ENCODE measurements at places on chromosomes 1 and 21. TPM values are rescaled to one million over a fixed set of nuclear protein-coding genes. Genes with fewer than 3 reads are reported as not detected.

The TCHH gene
- not detected for total RNA-seq

The DYNLT5 gene
- total RNA-seq = 1.6 TPM

GRCh38 chr1:235090406-235091069 lies 38.1 kb downstream of the TOMM20 start:
- DNase-seq = no peak

The SPATA45 gene
- total RNA-seq = not detected

DNA sequence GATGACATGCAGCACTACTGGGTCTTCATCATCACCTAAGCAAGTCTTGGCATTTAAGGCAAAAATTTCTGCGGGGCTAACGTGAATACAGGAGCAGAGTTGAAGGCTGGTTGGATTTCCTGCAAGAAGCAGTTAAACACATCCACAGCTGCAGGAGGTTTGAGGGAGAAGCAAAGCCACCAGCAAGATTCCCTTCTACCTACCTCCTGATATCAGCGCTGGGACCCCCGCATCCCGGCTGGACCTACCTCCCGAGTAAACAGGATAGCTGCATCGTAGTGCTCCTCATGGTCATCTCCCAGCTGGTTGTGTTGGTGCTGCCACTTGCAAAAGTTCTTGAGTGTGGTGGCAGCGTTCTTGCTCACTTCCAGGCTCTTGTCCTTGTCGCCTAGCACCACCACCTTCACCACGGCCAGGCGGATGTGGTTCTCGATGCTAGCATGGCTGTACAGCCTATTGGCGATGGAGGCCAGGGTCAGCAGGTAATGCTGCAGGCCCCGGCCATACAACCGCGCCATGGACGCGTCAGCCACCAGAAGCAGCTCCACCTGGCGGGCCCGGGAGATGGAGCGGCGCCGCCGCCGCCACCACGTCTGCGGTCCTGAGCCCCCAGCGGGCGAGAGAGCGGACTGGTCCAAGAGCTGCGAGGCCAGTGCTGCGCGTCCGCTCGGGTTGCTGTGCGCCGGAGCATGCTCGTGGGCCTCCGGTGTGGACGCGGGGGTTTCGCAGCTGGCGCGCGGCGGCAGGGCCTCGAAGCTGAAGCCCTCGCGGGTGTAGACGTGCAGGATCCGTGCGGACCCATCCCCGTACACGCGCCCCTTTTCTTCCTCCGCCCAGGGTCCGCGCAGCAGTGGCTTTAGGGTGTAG lies 1.6 kb downstream of the ADAMTS5 start:
- peak; percentile 72 for DNase-seq

The RNU1-4 gene
- 4,572 TPM for total RNA-seq

GRCh38 chr1:21927533-21928237 lies 9.4 kb downstream of the HSPG2 start:
- DNase-seq = peak; percentile 85

DNA sequence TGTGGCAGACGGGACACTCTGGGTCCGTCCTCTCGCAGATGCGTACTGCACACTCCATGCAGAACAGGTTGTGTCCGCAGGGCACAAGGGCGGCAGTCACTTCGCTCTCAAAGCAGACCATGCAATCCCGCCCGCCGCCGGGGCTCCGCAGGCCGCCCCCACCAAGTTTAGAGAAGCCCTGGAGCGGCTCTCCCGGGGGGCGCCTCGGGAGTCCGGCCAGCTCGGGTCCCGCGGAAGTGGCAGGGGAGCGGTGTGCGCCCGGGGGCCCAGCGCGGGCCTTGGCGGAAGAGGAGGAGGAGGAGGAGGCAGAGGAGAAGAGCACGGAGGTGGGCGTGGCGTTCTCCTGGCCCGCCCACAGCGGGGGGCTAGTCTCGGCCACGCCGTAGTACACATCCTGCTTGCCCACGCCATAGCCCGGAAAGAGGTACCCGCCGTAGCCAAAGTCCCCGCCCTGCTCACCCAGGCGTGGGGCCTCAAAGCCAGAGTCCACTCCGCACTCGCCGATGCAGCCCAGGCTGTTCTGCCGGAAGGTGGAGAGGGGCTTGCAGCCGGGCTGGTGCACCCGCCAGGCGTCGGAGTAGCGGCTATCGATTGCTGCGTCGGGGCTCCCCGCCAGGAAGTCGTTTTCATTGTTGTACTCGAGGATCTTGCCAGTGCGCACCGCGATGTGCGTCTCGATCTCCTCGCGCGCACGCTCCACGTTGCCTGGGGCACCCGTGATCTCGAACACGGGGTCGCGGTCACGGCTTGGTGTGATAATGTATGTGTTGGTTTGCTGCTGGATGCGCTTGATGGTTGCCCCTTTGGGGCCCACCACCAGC lies 5.4 kb downstream of the MEX3A start:
- no peak for DNase-seq

DNA sequence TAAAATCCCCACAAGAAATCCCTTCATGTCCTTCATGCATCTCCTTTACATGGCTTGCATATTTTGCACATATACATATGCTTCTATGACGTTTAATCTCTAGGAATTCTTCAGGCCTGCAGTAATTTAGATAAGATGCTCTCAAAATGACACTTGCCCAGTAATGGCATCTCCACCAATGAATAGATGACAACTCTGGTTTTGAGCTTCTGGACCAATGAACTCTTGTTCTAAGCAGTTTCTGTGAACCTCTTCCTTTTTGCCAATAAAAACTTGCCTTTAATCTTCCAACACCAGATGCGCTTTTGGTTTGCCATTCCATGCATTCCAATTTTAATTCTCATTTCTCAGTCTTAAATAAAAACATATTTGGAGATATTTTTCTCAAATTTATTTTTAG lies 189.8 kb upstream of the OLFM3 start:
- no peak for DNase-seq

GRCh38 chr1:30130099-30130498 lies 593.3 kb downstream of the MATN1 start:
- no peak for DNase-seq

GRCh38 chr1:233299450-233299849 lies 3.9 kb upstream of the PCNX2 start:
- no peak for DNase-seq

DNA sequence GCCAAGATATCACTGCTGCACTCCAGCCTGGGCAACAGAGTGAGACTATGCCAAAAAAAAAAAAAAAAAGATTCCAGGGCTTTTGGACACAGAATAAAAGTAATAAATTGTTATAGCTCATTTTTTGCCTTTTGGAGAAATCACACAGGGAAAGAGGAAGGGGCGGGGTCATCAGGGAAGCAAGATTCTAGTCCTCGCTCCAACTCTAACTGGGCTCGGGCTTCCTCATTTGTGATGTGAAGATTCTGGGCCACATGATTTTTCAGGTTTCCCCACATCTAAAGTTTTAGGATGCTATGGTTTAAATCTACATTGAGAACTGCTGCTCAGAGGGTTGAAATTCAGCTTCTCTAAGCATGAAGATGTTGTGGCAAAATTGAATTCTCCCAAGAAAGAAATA lies 179.3 kb upstream of the PLXNA2 start:
- no peak for DNase-seq

DNA sequence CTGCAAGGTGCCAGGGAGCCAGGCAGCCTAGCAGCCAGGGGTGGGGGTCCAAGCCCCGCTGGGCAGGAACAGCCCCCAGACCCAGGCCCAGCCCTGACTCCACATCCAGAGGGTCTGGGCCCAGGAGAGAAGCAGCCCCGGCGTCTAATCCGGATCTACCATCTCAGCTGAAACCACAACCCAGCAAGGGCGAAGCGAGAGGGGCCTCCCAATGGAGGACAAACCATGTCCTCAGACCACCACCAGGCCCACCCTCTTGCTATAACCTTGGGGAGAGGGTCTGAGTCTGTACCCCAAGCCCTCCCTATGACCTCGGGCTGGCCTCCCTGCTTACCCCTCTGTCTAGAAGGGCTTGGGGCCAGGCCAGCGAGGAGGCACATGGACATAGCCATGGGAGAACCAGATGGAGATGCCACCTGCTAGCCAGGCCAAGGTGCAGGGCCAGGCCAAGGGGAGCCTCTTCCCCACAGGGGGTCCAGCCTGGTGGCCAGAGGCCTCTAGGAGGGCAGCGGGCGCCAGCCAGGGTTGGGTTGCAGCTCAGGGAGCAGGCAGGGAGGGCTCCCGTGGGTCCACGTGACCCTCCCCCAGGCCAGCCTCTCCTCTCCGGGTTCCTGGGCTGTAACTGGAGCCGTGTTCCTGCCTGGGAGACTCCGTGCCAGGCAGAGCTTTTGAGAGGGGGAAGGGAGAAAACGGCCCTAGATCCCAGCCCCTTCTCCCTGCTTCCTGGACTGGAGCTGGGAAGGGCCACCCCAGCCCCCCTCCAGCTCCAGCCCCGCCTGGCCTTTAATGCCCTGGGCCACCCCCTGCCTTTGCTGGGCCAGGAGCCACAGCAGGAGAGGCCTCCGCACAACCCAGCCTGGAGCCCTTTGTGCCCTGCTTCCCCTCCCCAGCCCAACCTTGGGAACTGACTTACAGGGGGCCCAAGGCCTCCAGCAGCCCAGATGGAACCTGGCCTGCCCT lies 2.5 kb downstream of the WNT9A start:
- DNase-seq = peak; percentile 54

GRCh38 chr1:167273027-167273800 lies 52.5 kb downstream of the POU2F1 start:
- no peak for DNase-seq

- no peak for DNase-seq
Measured at GRCh38 chr1:100164216-100164615, 13.8 kb downstream of the LRRC39 start.

DNA sequence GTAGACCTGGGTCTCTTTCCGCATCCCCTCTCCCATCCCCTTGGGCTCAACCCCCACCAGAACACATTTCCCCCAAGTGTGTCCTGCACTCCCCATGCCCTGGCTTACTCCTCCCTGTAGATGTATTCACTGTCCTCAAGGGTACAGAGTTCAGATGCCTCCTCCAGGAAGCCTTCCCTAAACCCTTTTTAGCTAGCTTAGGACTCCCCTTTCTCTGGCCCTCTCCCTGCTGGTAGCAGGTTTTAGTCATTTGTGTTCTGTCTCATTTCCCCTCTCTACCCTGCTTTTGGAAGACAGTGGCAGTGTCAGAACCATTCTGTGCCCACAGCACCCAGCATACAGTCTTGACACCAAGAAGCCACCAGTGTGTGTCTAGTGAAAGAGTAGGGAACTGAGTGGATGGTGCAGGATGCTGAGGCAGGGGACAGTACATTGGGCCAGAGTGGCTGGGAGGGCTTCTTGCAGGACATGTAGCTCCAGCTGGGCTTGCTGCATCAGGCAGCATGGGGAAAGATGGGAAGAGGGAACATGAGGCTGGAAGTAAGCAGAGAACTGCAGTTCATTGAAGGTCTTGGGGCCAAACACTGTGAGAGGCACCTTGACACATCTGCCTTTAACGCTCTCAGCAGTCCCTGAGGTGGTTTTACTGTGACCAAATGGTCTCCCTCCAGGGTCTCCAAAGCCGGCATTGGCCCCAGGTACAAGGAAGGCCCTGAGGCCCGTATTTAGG lies 2.5 kb downstream of the FOXO6 start:
- DNase-seq = no peak

The ADAM30 gene
- not detected for total RNA-seq

The TRAF5 gene
- 2.1 TPM for total RNA-seq

DNA sequence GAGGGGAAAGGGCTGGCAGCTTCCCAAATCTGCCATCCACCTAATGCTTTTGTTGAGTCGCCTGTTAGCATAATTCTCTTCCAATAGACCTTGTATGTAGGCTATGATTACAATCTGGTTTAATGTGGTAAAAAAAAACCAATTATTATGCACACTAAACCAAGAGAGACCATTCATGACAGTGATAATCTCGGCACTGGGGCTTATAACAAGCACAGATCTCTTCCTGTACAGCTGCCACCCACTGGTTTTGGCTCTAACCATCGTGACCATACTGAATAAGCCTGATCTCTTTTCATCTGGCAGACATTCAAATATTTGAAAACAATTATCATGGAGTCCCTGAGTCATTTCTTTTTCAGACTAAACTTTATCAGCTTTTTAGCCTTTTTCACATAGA lies 12.0 kb upstream of the SYT14 start:
- DNase-seq = no peak

GRCh38 chr1:16617114-16617631 lies 3.8 kb upstream of the NBPF1 start:
- DNase-seq = no peak

DNA sequence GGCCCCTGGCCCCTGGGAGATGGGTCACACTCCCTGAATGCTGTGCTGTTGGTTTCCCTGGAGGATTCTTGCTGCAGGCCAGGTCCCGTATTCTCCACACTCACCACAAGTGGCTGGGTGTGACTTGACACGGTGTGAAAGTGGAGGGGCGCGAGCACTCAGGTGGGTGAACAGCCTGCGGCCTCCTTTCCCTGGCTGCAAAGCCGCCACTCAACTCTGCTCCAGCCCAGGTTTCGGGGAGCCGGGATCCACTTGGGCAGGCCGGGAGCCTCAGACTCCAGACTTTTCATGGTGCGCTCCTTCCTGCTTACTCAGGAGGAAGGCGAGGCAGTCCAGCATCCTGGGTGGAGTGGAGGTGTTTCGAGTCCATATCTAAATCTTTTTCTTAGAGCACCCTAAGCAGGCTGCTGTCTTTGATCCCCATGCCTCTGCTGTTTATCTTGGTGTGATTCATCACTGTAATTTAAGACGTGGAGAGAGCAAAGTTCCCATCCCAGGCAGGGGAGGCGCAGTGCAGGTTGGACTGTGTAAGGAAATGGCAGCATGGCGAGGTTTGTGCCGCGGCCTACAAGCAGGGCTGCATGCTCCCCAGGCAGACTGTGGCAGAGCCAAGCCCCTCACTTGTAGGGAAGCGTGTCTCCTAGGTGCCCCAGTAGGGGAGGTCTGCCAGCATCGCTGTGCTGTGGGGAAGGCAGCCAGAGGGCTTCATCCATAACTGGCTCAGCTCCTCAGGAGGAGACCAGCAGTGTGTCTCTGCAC lies 29.6 kb downstream of the VANGL1 start:
- no peak for DNase-seq

The SLC45A1 gene
- 2.5 TPM for total RNA-seq

DNA sequence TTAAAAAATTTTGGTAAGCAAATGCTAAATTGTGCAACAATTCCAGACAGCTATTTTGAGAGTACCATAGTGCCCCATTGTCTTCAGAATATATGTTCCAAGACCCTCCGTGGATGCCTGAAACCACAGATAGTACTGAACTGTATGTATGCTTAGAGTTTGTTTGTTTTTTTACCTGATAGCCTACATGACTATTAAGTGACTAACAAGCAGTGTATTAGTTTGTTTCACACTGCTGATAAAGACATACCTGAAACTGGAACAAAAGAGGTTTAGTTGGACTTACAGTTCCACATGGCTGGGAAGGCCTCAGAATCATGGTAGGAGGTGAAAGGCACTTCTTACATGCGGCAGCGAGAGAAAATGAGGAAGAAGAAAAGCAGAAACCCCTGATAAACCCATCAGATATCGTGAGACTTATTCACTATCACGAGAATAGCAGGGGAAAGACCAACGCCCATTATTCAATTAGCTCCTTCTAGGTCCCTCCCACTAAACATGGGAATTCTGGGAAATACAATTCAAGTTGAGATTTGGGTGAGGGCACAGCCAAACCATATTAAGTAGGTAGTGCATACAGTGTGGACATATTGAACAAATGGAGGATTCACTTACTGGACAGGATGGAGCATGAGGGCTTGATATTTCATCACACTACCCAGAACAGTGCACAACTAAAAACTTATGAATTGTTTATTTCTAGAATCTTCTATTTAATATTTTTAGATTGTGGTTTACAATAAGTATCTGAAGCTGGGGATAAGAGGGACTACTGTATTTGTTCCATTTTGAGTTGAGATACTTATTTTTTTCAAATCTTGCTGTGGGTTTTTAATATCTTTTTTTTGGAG lies 78.5 kb downstream of the LHX9 start:
- DNase-seq = no peak

Data from Right ventricle myocardium inferior (tissue), 1 donor.